ENCODE measurements at places on chromosomes 16 and 17.

- DNase-seq, result no peak
Observed at GRCh38 chr17:43852571-43852970, 5.6 kb downstream of the CD300LG start.

DNA sequence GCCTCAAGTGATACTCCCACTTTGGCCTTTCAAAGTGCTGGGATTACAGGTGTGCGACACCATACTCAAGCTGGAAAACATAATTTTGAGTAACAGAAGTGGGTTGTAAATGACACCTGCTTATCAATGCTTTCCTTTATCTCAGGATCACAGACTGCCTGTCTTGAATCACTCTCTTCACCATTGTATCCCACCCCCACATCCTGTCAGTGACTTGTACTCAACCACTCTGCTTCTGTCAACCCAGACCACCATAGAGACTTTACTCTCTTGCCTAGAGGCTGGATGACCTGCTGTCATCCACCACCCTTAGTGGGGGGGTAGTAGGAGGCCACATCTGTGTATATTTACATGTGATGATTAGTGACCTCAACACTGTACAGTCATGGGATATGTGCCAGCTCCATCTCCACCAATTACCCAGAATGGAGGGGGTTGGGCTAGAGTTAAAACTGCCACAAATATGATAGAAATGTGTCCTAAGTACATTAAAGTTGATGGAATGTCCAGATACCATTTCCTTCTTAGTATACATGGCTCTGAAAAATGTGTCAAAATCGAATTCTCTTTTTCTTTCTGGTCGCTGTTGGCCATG, 338.7 kb downstream of the GRIN2A start:
- no peak for DNase-seq

GRCh38 chr16:87694441-87695125, 71.2 kb downstream of the KLHDC4 start:
- no peak for DNase-seq

GRCh38 chr17:73754886-73755400, 110.7 kb upstream of the SDK2 start:
- no peak for DNase-seq

GRCh38 chr16:52544703-52545102, 2.2 kb downstream of the TOX3 start:
- no peak for DNase-seq

GRCh38 chr16:68166264-68166663, 69.7 kb downstream of the ESRP2 start:
- no peak for DNase-seq

- DNase-seq, result no peak
Observed at GRCh38 chr16:819336-820043, 19.0 kb upstream of the GNG13 start.

GRCh38 chr16:71648921-71649320, 22.9 kb downstream of the MARVELD3 start:
- DNase-seq, result no peak

GRCh38 chr16:14456793-14457481, 173.1 kb downstream of the PARN start:
- no peak for DNase-seq

GRCh38 chr17:72765368-72766153, 326.9 kb downstream of the SLC39A11 start:
- DNase-seq, result no peak

DNA sequence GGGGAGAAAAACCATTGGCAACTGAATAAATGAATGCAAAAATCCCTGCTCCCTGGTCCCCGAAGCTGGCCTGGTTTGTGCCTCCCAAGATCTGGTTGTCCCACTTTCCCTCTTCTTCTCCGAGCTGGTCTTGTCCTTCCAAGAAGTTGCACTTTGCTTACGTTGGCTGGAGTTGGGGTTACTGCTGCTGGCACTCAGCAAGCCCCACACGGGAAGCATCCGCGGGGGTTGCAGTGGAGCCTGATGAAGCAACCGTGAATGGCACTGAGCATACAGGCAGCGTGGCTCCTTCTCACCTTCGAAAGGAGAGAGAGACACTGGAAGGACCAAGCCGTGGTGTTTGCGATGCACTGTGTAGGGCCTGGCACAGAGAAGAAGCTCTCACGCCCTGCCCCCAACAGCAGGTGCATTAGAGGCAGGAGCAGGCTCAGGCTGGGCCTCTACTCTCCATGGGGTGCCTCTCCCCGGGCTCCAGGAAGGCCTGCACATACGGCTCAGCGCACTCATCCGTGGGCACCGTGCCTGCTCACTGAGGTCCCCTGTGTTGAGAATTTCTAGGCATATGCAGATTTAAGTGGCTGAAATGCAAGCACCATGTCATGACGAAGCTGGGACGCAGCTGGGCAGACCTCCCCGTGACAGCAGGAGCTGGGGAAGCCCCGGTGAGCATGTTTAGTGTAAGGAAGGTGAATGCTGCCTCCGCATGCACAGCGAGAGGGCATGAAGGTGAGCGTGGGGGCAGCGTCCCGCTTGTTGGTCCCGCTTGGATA, 12.1 kb downstream of the CA5A start:
- no peak for DNase-seq

GRCh38 chr16:8376430-8376829, 213.9 kb downstream of the TMEM114 start:
- no peak for DNase-seq
